ENCODE measurements at places on chromosomes 16 and 17.

GRCh38 chr17:7513850-7514419, 29.8 kb downstream of the POLR2A start:
- no peak for DNase-seq

DNA sequence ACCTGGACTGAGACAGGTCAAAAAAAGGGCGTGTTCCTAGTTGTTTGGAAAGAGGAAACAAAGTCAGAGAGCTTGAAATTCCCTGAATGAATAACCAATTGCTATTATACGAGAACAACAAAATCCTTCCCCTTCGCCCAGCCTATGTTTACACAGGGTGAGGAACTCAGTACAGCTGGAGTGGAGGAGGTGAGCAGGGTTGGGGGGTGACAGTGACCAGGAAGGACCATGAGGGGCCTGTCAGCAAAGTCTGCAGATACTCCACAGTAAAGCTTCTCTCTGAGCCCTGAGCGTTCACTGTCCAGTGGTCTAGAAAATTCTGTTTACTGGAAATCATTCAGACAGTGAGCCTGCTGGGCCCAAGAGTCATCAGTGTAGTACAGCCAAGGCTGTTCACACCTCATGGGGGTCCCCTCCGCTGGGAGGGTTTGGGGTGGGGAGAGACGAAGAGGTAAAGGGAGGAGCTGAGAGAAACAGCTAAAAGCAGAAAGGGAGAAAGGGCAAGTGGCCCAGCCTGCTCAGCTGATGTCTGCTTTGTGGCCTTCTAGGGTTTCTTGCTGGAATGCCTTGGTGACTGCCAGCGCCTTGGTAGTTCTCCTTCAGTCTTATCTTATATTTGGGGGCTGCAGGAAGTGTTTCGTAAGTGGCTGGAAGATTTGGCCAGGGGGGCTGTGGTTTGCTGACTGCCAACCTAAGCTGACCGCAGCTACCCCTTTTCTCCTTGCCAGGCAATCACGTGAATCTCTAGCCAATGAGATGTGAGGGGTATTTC, 5.7 kb downstream of the DUSP3 start:
- no peak for DNase-seq

DNA sequence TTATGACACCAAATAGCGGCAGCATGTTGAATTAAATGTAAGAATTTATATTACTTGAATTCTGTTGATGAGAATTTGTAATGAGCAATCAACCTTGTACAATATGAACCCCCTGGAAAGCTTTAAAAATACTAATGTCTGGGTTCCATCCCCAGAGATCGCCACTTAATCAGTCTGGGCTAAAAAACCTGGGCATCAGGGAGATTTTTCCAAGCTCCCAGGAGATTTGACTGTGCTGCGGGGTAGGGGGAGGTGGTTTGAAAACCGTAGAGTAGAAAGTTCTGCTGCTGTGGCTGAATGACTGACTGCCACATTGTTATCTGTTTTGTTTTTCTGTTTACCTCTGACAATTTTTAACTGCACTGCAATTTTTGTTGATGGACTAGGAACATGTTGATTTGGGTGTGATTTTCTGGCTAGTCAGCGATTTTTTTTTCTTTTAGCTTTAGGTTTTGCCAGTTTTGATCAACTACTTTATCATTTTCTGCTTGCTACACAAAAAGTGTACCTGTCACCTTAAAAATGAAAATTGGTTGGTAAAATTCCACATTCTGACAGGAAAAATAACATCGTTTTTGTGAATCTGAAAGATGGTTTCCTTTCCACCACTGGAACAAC, 79.3 kb downstream of the PCTP start:
- DNase-seq = no peak

DNA sequence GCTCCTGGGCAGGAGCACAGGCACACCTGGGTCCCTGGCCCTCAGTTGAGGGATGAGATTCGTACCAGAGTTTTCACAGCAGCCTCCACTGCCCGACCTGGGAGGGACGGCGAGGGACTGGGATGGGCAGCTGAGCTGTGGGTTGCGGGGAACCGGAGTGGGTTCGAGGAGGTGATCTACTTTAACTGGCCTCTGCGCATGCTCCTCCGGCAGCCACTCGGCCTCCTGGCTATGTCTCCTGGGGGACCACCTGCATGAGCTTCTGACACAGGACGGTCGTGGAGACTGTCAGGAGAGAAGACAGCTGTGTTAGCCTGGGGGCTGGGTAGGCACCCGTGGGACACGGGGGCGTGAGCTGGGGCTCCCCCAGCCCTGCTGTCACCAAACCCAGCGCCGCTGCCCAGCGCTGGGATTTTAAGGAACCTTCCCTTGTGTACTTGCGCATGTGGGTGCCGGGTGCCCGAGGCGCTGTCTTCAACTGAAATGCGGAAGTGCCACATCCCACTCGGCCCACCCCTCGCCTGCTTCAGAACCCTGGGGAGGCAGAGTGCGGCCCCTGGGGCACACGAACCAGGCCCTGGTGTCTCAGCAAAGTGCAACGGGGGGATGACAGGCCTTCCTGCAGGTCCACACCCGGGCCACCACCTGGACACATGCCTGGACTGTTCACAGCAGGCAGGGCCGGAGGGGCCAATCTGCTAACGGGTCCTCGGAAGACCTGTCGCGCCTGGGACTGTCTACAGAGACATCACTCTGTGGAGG, 36.4 kb downstream of the SLC7A5 start:
- DNase-seq = no peak

DNA sequence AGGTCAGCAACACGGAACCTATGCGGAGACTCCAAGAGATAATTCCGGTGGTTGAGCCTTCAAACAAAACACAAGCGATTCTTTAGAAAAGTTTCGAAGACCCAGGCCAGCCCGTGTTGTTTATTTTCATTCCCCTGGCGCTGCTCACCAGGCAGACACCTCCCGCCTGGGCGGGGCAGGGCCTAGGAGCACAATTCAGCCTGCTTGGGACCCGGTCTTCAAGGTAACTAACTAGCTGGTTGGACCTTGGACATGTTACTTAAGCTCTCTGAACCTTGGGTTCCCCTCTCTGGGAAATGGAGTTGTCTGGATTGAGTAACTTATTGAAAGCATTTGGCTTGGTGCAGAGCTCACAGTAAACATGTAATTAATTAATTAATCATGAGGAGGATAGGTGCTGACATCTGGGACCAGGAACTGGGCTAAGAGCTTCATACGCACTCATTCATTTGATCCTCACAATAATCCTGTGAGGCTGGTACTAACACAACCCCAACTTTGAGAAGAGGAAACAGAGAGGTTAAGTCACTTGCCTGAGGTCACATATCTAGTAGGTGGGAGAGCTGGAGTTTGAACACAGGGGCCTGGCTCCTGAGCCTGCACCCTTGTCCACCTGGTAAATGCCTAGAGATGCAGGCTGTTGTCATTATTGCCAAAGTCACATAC, 125.3 kb upstream of the SMURF2 start:
- no peak for DNase-seq

DNA sequence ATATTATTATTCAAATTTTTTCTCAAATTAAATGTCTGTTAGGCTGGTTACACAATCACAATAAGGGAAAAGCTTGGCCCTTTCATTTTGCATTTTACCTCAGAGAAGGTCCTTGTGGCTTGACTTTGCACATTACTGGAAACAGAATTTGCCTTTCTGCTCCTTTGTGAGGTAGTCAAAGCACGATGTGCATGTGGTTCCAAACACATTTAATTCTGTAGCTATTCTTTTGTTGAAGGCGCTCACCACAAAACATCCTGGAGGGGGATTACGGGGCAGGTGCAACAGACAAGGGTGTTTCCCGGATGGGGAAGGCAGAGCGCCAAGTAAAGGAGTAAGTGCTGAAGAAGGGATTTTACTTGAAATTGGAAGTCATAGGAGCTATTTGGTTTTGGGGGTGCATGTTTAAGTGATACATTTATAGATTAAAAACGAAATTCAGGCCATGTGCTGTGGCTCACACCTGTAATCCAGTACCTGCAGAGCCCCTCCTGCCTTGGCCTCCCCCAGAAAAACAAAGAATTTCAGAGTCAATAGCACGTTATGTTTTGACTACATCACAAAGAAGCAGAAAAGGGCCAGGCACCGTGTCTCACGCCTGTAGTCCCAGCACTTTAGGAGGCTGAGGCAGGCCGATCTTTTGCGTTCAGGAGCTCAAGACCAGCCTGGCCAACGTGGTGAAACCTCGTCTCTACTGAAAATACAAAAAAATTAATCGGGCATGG, 31.2 kb upstream of the TENT4B start:
- DNase-seq = no peak

GRCh38 chr17:38429476-38430100, 1.3 kb downstream of the ARHGAP23 start:
- no peak for DNase-seq

- no peak for DNase-seq
These were observed 62.2 kb downstream of the FBXL20 start for GRCh38 chr17:39339272-39339671.

DNA sequence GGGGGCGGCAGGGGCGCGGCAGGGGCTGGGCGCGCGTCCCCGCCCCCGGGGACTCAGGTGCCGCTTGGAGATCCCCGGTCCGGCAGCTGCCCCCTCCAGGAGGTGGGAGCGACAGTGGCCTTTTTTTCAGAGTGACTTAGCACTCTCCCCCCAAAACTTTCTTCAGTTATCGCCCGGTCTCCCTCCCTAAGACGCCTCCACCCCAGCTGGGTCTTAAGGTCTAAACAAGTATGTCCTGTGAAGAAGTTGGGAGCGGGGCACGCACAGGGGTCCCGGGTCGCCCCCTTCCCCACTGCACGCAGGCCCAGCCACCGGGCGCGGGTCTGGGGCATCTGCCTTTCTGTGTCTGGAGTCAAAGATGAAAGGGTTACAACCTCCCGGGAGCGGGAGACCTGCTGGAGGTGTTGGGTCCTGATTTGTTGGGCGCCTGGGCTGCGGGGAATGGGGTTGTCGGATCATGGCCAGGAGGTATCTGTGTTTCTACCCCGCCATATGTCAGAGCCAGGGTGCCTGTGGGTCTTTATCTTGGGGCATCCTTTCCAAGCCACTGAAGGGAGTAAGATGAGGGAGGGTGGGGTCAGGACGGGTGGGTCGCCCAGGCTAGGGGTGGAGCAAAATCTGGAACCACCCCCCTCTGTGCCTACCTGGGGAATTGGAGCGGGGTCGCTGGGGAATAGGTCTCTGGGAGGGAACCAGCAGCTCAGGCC, 757 bp downstream of the FMNL1 start:
- DNase-seq = peak; percentile 60

GRCh38 chr17:81666092-81666341, 388 bp downstream of the OXLD1 start:
- DNase-seq = no peak

- peak; percentile 60 for DNase-seq
These were observed 1024.8 kb upstream of the EEF2KMT start for GRCh38 chr16:6122401-6122800.

- DNase-seq = no peak
These were observed 4.5 kb upstream of the ZC3H7A start for GRCh38 chr16:11801481-11802021.

- DNase-seq = no peak
These were observed 64.5 kb upstream of the GNG13 start for GRCh38 chr16:865026-865425.

DNA sequence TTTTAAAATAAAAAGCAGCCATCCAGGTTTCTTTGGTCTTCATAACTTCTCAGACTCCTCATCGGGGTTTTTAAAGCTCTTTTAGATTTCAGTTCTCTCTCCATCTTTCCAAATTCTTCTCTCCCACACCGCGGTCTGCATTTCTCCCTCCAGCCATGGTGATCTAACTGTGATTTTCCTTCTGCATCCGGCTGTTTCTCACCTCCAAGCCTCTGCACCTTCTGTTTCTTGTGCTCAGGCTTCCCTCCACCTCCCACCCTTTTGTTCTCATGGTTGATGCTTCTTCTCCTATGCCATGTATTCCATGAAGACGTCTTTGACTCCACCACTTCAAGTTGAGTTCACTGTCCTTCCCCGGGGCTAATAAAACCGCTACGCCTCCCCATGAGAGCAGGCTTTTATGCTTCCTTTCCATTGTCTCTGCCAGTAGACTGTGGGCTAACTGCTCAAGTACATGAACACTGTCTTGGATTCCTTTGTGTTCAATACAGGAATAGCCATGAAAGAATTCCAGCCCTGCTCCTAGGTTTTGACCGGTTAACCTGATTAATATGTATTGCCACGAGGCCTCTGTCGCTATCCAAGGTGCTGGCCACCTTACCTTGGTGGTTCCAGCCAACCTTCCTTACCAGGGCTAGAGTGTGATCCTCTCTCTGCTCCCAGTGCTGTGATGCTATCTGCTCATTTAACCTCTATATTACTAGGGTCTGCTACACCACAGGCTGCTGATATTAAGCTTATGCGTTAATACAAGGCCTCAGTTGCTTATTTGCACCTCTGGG, 625.1 kb downstream of the HS3ST4 start:
- DNase-seq = peak; percentile 54

GRCh38 chr16:65054457-65054856, 67.4 kb downstream of the CDH11 start:
- no peak for DNase-seq

DNA sequence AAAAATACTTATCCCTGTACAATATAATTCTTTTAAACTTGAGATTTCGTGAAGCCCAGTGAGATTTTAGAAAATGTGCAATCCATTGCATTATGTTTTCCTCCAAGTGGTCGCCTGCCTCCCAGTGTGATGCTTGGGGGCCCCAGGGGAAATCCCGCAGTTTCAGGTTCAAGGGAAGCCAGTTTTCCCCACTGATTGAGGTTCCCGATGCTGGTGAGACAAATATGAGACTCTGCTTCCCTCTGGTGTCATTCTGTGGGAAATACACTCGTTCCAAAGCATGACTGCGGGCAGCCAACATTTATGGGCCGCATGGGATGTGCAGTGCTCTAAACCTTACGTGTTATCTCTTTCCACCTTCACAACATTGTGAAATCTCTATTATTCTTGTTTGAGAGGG, 200.8 kb downstream of the PRKCB start:
- peak; percentile 60 for DNase-seq

DNA sequence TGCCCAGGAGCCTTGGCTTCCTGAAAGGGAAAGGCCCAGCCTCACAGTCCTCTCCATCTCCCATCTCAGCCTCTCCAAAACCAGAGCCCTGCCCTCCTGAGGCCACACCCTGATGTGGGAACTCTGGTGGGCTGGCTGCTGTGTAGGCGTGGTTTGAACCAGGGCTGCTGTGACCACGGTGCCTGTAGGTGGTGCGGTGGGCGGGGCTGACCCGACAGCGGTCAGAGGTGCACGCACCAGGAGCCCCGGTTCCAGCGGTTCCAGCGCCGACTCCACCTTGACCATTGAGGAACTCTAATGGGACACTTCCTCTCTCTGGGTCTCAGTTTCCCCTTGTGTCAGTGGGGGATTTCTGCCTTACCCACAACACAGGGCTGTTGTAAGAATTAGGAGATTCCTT, 2.4 kb downstream of the RAP1GAP2 start:
- no peak for DNase-seq

DNA sequence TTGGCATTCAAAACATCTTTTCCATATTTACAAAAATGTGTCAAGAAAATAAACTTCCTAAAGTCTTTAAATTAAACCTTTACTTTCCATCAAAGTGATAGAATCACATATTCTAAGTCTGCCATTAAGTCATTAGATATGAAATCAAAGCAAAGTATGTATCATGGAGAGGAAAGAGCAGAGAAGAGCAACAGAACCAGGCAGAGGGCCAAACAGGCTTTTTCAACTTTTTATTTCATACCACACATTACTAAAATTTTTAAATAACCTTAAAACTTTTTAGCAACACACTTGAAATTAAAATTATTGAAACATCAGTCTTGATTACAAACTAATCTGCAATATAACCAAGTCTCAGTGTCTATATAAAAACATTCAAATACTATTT, 13.8 kb downstream of the SIAH1 start:
- no peak for DNase-seq

Data from ecto neural progenitor cell (in vitro differentiated cells).